ENCODE measurements at places on chromosomes 3 and 15. TPM values are rescaled to one million over a fixed set of nuclear protein-coding genes. Genes with fewer than 3 reads are reported as not detected.

DGKG gene
- 93.8 TPM for total RNA-seq

CORO2B gene
- total RNA-seq, result 12.2 TPM

IL17RE gene
- 1.2 TPM for total RNA-seq

PEX5L gene
- total RNA-seq, result not detected

IP6K1 gene
- total RNA-seq, result 63.4 TPM

SNRK gene
- total RNA-seq, result 50.4 TPM

- DNase-seq, result no peak
Measured at GRCh38 chr3:43102773-43103480, 3.0 kb downstream of the POMGNT2 start.

DNA sequence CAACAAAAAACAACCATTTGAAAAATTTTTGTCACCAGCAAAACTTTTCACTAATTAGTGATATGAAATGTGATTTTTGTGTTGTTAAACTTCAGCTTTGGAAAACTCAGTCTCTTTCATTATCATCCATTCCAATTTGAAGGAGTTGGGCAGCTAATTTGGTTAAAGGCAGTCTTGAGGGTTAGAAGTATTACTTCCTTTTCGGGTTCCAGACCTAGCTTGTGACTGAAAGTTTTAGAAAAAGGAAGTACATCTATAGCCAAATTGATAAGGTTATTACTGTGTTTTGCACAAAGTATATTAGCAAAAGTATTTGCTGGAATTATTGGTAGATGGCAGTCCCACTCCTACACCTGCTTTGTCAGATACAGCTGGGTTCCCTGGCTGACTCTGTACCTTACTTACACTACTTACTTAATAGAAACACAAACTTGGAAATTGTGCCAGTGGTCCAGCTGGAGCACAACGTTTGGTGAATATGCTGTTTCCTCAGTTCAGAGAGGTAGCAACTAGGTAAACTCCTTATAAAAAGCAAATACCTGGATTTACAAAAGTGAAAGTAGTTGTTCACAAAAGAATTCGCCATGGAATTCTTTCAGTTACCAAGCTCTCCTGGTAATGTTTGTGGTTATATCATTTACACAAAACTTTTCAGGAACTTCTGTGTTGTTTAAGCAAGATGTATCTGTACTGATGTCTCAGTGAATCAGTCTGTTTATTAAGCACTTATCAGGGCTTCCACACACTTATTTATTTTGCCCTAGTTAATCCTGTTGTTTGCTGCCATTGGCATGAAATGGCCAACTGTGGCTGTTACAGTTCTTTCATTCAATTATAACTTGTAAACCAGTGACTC lies 31.6 kb downstream of the TIPARP start:
- no peak for DNase-seq

GRCh38 chr3:71636482-71636881 lies 53.0 kb upstream of the FOXP1 start:
- DNase-seq, result no peak

DNA sequence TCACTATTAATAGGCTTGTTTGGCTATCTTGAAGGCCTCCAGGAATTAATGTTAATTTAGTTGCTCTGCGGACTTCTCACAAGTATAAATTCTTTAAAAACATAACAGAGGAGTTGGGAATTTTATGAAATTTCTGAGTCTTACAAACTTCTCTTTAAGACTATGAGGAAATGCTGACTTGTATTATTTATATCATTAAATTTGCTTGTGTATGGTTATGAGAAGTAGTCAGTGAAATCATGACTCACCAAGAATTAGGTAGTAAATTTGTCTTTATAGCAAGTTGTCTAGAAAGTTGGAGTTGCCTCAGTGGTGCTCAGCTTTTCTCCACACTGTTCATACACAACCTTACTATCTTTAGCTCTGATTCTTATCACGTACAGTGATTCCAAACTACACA lies 26.5 kb downstream of the PHLDB2 start:
- DNase-seq, result no peak

DNA sequence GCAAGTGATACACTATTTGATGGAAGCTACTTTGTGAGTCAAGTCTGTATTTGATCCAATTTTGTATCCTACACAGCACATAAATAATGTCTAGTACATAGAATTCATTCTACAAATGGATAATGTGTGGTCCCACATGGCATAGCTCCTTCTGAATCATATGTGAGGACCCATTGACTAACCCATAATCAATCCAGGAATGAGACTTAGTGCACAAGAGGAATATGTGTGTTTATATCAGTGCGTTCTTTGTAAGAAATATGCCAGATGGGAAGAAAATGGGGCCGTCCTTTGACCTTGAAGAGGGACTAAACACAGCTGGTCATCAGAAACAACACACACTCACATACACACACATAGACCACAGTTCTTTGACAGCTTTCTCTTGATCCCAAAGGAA lies 282.7 kb upstream of the SEMA6D start:
- no peak for DNase-seq

GRCh38 chr3:48776854-48777253 lies 59.8 kb upstream of the IP6K2 start:
- DNase-seq, result no peak

DNA sequence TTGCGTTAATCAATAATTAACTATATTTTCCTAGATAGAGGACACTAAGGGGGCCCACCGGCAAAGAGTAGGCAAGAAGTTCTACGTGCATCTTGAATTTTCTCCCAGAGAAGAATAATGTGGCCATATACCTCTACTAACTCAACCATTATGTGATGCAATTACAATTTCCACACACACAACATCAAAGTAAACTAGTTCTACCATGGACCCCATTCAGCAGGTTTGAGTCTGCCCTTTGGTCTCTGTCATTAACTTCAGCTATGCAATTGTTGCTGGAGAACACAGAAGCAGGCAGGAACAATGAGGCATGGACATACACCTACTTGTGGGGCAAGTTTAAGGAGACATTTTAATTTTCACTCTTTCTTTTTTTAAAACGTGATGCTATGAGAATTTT lies 705.9 kb downstream of the PDCD6IP start:
- DNase-seq, result no peak

- no peak for DNase-seq
Measured at GRCh38 chr15:60444289-60444912, 34.5 kb downstream of the ICE2 start.

DNA sequence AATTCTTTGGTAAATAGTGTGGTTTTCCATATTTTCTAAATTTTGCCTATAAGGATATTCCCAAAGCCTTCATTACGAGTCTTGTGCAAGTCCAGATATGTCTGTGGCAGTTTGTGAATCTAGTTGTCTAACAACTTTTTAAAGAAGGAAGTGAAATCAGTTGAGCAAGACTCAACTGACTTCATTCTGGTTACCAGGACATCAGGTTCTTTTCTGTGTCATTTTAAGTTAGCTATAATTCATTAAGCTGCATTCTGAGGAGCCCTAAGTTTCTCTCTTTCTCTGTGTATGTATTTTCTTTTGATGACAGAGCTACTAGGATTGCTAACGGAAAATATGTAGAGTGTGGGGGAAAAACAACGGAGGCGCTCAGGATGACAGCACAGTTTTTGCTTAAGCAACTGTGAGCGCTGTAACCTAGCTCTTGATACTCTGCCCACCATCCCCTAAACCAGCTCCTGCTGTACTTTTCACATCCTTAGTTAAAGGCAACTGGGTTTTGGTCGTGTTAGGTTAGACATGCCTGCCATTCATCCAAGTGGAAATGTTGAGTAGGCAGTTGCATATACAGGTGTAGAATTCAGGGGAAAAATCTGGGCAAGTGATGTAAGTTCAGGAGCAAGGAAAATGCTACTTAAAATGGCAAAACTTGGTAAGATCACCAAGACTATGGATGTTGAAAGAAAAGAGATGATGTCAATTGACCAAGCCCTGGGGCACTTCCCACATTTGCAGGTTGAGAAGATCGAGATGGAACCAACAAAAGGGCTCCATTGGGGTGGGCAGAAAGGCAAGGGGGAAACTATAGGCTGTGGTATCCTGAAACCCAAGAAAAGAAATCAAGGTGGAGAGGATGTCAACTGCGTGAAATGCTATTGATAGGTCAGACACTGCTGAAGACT lies 9.2 kb downstream of the MFSD1 start:
- DNase-seq, result no peak

DNA sequence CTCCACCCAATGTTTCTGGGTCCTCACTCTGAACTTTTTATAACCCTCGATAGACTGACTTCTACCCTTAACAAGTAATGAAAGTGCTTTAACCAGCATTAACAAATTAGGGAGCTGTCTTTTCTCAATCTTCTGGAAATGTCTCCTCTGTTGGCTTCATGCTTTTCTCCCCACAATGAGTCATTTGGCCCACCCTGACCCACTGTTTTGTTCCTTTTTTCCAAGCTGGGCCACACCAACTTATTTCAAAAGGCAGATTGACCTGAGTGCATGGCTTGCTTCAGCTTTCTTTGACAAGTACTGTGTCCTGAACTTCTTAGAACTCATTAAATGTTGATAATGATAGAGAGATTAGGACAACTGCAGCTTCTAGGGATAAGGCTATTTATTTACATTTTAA lies 199.6 kb upstream of the SEMA6D start:
- DNase-seq, result peak; percentile 78

GRCh38 chr3:30915782-30916181 lies 21.3 kb upstream of the GADL1 start:
- DNase-seq, result no peak

DNA sequence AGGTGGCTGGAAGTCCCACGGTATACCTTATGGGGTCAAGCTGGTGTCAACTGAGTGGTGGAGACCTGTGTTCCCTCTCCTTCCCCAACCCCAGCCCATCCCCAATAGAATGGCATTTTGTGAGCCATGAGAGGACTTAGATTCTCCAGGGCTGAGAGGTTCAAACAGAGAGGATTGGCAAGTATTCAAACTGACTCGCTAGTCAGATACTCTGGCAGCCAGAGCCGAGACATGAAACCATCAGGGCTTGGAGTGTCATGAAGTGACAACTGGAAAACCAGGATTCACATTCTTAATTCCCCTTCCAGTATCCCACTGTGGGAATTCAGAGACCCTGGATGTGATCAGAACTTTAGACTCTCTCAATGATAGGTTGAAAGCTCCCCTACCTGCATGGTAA lies 159.4 kb upstream of the SNTN start:
- no peak for DNase-seq

- no peak for DNase-seq
Measured at GRCh38 chr15:26640601-26641000, 132.3 kb downstream of the GABRB3 start.

DNA sequence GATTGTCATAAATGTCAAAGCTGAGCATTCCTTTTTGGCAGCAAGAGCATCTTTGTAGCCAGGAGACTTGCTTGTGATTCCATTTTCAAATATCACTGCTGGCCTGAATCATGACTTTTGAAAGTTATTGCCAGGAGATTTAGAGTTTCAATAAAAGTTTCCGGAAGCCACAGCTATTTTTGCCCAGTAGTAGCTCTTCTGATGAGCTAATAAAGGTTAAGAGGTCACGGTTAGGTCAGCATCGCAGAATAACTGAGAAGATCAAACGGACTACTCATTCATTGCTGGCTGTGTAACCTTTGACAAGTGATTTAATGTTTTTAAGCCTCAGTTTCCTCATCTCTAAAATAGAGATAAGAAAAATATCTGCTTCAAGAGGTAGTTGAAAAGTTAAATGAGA lies 105.1 kb upstream of the ETV5 start:
- no peak for DNase-seq

DNA sequence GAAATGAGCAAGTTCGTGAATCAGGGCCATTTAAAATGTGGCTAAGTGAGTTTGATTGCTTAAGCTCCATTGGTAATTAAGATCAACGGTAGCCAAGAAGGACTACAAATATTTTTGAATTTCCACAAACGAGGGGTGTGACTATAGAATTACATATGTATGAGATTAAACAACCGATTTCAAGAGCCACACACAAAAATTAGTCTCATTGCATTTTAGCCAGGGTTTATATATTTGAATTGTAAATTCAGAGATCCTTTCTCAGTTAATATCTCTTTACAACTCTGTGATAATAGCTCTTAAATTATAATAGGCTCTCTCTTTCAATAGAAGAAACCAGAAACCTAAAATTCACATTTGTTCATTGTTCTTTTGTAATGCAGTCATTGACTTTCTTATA lies 325.6 kb upstream of the ICE2 start:
- no peak for DNase-seq

DNA sequence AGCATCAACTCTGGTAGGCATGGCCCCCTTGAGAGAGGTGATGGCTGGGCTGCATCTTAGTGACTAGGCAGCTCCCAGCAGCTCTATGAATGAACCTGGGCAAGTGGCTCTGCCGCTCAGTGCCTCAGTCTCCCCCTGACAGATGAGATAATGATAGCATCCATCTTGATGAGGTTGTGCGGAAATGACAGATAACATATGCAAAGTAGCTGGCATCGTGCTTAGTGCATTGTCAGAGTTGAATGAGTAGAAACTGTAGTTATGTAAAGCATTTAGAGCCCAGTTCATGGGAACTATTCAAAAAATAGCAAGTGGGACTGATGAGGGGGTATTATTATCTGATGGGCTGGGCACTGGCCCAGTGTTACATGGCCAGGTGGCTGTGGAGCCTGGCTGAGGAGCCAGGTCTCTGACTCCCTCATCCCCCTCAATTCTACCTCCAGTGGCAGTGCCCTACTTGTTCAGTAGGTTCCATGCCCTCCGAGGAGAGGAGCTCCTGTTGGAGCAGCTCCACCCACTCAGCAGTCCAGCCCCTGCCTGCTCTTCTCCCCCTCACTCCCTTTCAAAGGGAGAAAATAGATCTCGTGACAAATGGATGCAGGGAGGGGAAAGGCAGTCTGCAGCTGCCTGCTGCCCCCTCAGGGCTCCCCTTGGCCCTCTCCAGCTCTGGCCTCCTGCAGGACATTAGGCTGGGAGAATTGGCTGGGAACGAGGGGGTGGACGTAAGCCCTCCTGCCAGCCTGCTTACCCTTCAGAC lies 6.6 kb downstream of the PRKCD start:
- DNase-seq, result no peak

DNA sequence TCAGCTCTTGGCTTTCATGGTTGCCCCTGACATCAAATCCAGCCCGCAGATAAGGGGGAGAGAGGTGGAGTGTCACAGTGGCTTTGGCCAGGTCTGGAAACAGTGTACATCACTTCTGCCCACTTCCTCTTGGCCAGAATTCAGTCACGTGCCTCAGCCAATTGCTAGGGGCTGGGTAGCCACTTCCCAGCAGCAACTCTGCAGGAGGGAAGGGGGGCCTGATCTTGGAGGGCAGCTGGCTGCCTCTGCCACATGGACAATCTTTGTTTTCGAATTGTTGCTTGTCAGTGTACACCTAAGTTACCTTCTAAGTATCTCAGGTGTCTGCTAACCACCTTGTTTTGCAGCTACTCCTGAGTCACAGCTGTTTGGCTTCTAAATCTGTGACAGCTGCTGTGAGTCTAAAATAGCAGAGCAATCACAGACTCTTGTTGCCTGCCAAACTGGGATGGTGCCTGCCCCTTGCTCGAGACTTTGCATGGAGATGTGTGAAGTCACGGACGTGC lies 41.0 kb upstream of the LIMD1 start:
- DNase-seq, result no peak

DNA sequence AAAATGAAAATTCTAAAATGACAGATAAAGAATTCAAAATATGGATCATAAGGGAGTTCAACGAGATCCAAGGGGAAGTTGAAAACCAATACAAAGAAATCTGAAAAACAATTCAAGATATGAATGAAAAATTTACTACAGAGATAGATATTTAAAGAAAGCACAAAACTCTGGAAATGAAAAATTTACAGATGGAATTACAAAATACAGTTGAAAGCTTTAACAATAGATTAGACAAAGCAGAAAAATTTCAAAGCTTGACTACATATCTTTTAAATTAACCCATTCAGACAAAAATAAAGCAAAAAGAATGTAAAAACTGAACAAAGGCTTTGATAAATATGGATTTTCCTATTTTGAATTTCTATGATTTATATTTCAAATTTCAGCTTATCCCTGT lies 211.1 kb downstream of the SLC9A9 start:
- no peak for DNase-seq

- DNase-seq, result no peak
Measured at GRCh38 chr15:77030048-77030927, 35.4 kb downstream of the PSTPIP1 start.
